Osteoblast (primary cell): ENCODE measurements at places on chromosomes 7 and 10. TPM values are rescaled to one million over a fixed set of nuclear protein-coding genes. Genes with fewer than 3 reads are reported as not detected.

- no peak overlapping the region for H3K4me3 ChIP-seq
- no peaks in the 10 kb centered on the region for H3K36me3 ChIP-seq
- no peak for DNase-seq
These were observed 1336.0 kb upstream of the CELF2 start for GRCh38 chr10:9681655-9682054.

DNA sequence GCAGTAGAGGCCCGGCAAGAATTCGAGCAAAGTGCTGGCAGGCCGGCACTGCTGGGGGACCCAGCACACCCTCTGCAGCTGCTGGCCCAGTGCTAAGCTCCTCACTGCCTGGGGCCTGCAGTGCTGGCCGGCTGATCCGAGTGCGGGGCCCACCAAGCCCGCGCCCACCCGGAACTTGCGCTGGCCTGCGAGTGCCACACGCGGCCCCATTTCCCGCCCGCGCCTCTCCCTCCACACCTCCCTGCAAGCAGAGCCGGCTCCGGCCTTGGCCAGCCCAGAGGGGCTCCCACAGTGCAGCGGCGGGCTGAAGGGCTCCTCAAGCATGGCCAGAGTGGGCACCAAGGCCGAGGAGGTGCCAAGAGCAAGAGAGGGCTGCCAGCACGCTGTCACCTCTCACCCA is 3.1 kb downstream of the DYDC2 start:
- no peak overlapping the region for H3K27ac ChIP-seq
- no peak for DNase-seq
- H3K4me1 ChIP-seq: no peaks in the 10 kb centered on the region
- no peaks in the 10 kb centered on the region for H3K36me3 ChIP-seq
- H3K27me3 ChIP-seq: peaks cover 26% of the 10 kb centered on the region

DNA sequence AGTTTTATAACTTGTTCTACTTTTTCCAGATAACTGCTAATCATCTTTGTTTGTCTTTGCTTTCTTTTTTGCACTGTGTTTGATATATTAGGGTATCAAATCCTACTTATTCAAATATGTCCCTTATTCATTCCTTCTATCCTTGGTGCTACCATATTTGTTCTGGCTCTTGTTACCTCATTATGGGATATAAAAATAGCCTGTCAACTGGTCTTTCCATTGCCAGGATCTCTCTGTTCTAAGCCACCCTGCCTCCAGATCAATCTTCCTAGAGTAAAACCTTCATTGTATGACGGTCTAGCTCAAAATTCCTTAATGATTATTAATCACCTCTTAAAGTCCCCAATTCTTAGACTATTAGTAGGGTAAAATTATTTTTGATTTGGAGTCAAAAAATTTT is 25.2 kb downstream of the MET start:
- peaks cover 19% of the 10 kb centered on the region for H3K4me1 ChIP-seq
- no peaks in the 10 kb centered on the region for H3K27me3 ChIP-seq
- H3K4me3 ChIP-seq: no peak overlapping the region
- H3K27ac ChIP-seq: no peak overlapping the region
- H3K36me3 ChIP-seq: peaks cover 53% of the 10 kb centered on the region
- no peak for DNase-seq

DNA sequence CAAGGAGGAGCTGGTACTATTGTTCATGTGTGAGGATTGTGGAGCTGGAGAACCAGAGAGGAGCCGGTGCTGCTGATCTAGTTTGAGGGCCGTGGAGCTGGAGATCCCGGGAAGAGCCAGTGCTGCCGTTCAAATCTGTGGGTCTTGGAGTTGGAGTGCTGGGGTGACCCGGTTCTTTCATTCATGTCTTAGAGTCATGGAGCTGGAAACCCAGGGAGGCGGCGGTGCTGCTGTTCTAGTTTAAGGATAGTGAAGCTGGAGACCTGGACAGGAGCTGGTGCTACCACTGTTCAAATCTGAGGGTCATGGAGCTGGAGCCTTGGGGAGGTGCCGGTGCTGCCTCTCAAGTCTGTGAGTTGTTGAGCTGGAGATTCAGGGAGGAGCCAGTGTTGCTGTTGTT is 88.5 kb upstream of the ZNF479 start:
- H3K4me3 ChIP-seq: no peak overlapping the region
- no peak overlapping the region for H3K27ac ChIP-seq
- no peaks in the 10 kb centered on the region for H3K27me3 ChIP-seq
- H3K4me1 ChIP-seq: no peaks in the 10 kb centered on the region
- no peak for DNase-seq

- H3K27ac ChIP-seq: no peak overlapping the region
- DNase-seq: no peak
- no peaks in the 10 kb centered on the region for H3K27me3 ChIP-seq
- H3K4me1 ChIP-seq: no peaks in the 10 kb centered on the region
These were observed 227.1 kb downstream of the AGMO start for GRCh38 chr7:15334536-15335263.

- no peaks in the 10 kb centered on the region for H3K4me1 ChIP-seq
- H3K36me3 ChIP-seq: no peaks in the 10 kb centered on the region
- DNase-seq: no peak
- H3K27me3 ChIP-seq: no peaks in the 10 kb centered on the region
These were observed 17.3 kb downstream of the VWDE start for GRCh38 chr7:12386313-12386740.

The CCDC172 gene
- total RNA-seq: not detected in 2 replicates

GRCh38 chr10:3896161-3896560 is 111.2 kb upstream of the KLF6 start:
- peaks cover 23% of the 10 kb centered on the region for H3K4me1 ChIP-seq
- H3K36me3 ChIP-seq: no peaks in the 10 kb centered on the region
- no peak for DNase-seq
- no peak overlapping the region for H3K4me3 ChIP-seq

DNA sequence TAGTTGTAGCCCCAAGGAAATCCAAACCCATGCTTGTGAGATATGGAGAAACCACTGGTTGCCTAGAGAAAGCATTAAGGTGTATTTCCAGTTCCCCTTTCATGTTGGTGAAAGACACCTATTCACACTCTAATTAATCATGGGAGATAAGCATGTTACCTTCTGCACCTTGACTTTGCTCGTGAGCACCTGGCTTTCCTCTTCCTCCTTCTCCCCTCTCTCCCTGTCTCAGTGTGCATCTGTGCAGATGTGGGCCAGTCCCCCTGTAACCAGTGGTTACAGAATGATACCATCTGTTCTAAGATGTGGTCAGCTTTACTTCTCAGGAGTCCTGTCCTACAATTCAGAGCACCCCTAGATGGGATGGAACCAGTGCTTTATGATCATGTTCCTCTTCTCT is 160.6 kb downstream of the LCOR start:
- H3K36me3 ChIP-seq: no peaks in the 10 kb centered on the region
- DNase-seq: no peak
- H3K27me3 ChIP-seq: no peaks in the 10 kb centered on the region
- no peak overlapping the region for H3K27ac ChIP-seq
- no peak overlapping the region for H3K4me3 ChIP-seq

- peaks cover 24% of the 10 kb centered on the region for H3K36me3 ChIP-seq
- H3K4me3 ChIP-seq: peak within 1 kb of the TSS; percentile 89
- DNase-seq: peak; percentile 99
- H3K4me1 ChIP-seq: peaks cover 38% of the 10 kb centered on the region
These were observed at the start of gene CALHM2 for GRCh38 chr10:103451831-103452505. CALHM2 (minus strand) TSS chr10:103452370; CDS start chr10:103449941, 2,429 bp downstream.

DNA sequence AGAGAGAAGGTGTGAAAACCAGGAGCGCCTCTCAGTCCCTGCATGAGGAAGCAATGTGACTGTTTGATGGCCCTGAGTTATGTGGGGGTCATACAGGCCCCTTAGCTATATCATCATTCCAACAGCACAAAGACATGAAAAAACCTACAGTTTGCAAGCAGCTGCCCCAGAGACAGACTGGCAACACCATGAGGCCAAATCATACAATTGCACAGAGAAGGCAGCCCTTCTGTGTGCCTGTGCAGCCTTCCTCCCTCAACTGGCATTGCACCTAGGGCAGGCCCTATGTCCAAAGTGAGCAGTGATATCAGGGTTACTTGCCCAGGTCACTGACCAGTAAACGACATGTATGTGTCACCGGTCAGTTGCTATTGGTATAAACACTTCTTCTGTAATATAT is 41.6 kb downstream of the GPRIN2 start:
- H3K4me1 ChIP-seq: peaks cover 11% of the 10 kb centered on the region
- no peaks in the 10 kb centered on the region for H3K27me3 ChIP-seq
- no peak overlapping the region for H3K27ac ChIP-seq
- H3K4me3 ChIP-seq: no peak overlapping the region

The CACNA2D1 gene
- 113 and 145 TPM in 2 replicates for total RNA-seq

The TMEM130 gene
- total RNA-seq: 0.88 and 1.1 TPM in 2 replicates

GRCh38 chr10:17003651-17004286 is 125.8 kb downstream of the CUBN start:
- H3K27me3 ChIP-seq: no peaks in the 10 kb centered on the region
- no peaks in the 10 kb centered on the region for H3K36me3 ChIP-seq
- H3K4me1 ChIP-seq: peaks cover 41% of the 10 kb centered on the region

- peaks cover 29% of the 10 kb centered on the region for H3K36me3 ChIP-seq
- H3K4me3 ChIP-seq: no peak overlapping the region
- no peaks in the 10 kb centered on the region for H3K27me3 ChIP-seq
- no peak for DNase-seq
These were observed 27.7 kb upstream of the DDC start for GRCh38 chr7:50592940-50593339.

DNA sequence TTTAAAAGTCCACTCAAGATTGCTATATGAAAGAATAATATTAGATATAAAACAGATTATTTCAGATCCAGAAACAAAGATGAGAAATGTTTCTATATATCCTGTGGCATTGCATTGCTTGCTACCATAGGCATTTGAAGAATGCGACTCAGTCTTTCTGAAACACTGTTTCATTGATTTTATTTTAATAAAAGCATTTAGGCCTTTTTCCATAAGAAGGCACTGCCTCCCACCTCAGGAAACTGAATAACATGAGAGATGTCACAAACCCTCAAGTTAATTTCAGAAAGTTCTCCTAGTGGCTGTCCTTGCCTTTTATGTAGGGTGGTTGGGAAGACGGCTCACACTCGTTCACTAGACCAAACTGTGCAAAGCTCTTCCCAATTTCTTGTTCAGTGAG is 23.3 kb downstream of the PRPS1L1 start:
- no peaks in the 10 kb centered on the region for H3K4me1 ChIP-seq
- DNase-seq: no peak
- H3K27me3 ChIP-seq: no peaks in the 10 kb centered on the region
- no peak overlapping the region for H3K4me3 ChIP-seq
- no peaks in the 10 kb centered on the region for H3K36me3 ChIP-seq
- no peak overlapping the region for H3K27ac ChIP-seq

DNA sequence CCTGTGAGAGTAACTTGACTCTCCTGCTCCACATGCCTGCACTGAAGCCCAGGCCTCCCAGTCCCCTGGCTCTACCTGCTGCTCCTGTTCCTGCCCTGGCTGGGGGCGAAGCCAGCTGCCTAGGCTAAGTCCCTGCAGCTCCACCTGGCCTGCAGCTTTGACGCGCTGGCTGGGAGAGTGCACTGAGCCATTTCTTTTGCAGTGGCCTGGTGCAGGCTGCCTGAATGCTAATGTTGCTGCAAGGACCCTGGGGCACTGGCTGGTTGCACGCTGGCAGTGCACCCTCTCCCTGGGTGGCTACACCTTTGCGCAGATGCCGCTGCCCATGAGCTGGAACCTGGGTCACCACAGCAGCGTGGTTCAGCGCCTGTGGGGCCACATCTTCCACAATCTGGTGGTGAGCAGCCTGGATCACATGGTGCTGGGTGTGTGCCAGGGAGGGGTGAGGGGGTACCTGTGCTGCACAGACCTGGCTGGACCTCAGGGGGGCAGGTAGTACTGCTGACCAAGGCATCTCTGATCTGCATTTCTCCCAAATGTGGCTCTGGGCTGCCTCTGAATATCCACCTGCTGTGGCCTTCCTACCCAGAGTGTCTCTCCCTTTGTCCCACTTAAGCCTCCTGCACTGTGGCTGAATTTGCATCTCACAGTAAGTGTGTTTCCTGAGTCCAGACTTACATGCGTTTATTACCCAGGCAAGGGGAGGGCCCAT is 20.0 kb downstream of the IMPDH1 start:
- peak; percentile 80 for DNase-seq
- no peaks in the 10 kb centered on the region for H3K4me1 ChIP-seq
- H3K36me3 ChIP-seq: peaks cover 6% of the 10 kb centered on the region
- no peak overlapping the region for H3K4me3 ChIP-seq
- H3K27me3 ChIP-seq: peaks cover 2% of the 10 kb centered on the region

- H3K4me3 ChIP-seq: no peak overlapping the region
- H3K36me3 ChIP-seq: no peaks in the 10 kb centered on the region
- no peak for DNase-seq
- peak overlapping the region; percentile 27 for H3K27ac ChIP-seq
- H3K4me1 ChIP-seq: peaks cover under 1% of the 10 kb centered on the region
These were observed 35.2 kb upstream of the KLF6 start for GRCh38 chr10:3820255-3820654.

- H3K4me3 ChIP-seq: no peak overlapping the region
- H3K4me1 ChIP-seq: peaks cover 11% of the 10 kb centered on the region
- peaks cover 28% of the 10 kb centered on the region for H3K36me3 ChIP-seq
These were observed 17.1 kb downstream of the URGCP start for GRCh38 chr7:43888993-43889945.

DNA sequence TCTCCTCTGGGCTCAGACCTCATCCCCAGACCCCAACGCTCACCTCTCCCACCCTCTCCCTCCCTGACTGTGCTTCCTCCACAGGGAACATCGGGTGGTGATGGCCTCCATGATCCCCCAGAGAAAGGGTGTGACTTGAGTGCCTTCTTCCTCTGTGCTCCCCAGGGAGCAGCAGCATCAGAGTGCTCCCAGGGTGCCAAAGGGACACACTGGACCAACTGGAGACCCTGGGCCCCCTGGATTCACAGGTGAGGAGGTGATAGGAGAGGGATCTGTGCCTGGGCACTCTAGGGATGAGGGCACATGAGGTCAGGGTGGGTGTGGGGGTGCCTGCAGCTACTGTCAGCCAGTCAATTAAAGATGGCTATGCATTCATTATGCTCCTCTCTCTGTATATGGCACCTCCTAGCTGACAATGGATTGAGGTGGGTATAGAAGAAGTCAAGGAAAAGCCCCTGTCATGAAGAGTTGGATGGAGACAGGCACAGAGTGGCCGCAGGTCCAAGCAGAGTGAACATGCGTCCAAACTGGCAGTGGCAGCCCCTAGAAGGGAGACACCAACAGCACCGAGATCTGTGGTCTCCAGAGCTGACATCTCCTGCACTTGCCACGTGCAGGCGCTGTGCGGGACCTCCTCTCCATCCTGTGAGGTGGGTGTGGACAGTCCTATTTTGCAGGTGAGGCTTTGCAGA is 15.5 kb upstream of the VOPP1 start:
- H3K4me3 ChIP-seq: no peak overlapping the region
- peak; percentile 32 for DNase-seq
- H3K27me3 ChIP-seq: no peaks in the 10 kb centered on the region
- H3K27ac ChIP-seq: no peak overlapping the region

DNA sequence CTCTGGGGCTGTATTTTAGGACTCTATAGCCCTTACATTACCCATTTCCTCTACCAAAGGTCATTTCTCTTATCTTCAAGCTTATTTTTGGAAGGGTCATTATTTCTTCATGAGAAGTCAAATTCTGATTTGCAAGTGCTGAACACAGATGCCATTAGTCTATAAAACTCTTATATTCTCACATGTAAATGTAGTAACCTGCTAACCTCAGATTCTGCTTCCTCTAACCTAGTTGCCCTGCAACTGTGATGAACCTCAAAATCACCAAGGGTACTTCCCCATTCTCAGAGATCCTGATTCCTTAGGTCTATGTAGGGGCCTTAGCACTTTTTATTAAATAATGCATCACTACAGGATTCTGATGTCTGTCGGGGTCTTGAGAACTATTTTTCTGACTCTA is 6.3 kb downstream of the FAS start:
- peaks cover 42% of the 10 kb centered on the region for H3K4me1 ChIP-seq
- H3K4me3 ChIP-seq: no peak overlapping the region
- no peak overlapping the region for H3K27ac ChIP-seq
- no peaks in the 10 kb centered on the region for H3K27me3 ChIP-seq

GRCh38 chr10:8054494-8055407 is at the start of gene GATA3:
GATA3 (plus strand) TSS chr10:8054688; CDS start chr10:8055656, 968 bp downstream.
- DNase-seq: peak; percentile 90
- H3K27ac ChIP-seq: no peak within 1 kb of the TSS
- peaks cover 6% of the 10 kb centered on the region for H3K4me1 ChIP-seq
- peaks cover 75% of the 10 kb centered on the region for H3K27me3 ChIP-seq
- H3K4me3 ChIP-seq: peak within 1 kb of the TSS; percentile 54
